Mucosa of descending colon (tissue), 3 donors: ENCODE measurements at places on chromosomes 12 and 14.

DNA sequence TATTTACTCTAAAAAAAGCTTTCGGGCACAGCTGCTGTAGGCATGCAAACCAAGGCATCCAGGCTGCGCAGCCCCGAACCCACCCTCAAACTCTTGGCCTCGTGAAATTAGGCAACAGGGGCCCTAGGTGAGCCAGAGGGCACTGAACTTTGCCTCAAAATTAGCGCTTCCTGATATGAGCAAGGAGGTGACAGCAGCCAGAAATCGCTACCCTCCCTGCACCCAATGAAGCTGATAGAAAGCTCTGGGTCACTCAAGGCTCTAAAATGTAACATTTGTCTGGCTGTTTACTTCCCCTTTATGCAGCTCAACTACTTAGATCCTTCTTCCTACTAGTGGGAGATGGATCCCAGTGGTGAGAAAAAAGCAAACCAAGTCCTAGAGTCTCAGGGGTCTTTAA, 61.8 kb downstream of the PITPNM2 start:
- no peak for DNase-seq

DNA sequence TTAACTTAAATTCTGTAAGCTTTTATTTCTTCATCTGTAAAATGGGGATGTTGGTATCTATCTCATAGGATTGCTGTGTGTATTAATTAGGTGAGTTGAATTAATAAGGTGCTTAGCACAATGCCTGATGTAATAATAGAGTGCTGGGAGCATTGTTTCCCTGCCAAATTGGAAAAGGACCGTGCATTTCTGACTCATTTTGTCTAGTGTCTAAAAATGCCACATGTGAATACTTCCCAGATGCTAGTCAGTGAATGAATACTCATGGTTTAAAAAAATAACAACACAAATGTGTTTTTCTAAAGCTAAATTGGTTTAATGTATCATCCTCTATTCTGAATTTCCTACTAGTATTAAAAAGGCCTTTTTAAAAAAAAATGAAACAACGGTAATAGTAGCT, 45.4 kb upstream of the NEDD1 start:
- no peak for DNase-seq

- DNase-seq, result no peak
Observed at GRCh38 chr12:77795699-77796098, 35.0 kb upstream of the NAV3 start.

GRCh38 chr12:67141296-67142018, 127.7 kb upstream of the CAND1 start:
- no peak for DNase-seq

DNA sequence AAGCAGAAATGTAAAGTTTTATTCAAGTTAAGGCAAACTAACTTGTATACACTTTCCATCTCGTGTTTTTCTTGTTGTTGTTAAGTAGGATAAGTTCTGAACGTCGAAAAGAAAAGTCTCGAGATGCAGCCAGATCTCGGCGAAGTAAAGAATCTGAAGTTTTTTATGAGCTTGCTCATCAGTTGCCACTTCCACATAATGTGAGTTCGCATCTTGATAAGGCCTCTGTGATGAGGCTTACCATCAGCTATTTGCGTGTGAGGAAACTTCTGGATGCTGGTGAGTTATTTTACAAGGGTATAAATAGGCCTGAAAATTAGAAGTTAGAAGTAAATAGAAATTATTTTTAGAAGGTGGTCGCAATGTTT, 25.0 kb downstream of the HIF1A start:
- DNase-seq, result no peak
